ENCODE measurements at places on chromosomes 6 and 20.

DNA sequence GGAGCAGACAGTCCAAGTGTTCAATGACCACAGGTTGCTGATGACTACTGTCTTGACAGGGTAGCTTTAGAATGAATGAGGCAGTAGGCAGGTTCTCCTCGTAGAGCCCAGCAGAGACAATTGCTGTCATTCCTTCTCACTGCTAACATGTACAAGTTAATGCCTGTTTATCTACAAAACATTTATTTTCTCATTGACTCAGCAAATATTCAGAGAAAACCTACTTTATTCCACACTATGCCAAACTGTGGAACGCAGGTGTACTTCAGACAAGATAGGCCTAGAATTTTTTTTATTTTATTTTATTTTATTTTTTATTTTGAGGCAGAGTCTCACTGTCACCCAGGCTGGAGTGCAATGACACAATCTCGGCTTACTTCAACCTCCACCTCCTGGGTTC lies 50.8 kb downstream of the ARHGAP18 start:
- H3K27ac ChIP-seq, result no peak overlapping the region
- H3K4me1 ChIP-seq, result peaks cover 37% of the 10 kb centered on the region
- no peak for DNase-seq

GRCh38 chr20:46898423-46898822 lies 3.8 kb downstream of the EYA2 start:
- no peaks in the 10 kb centered on the region for H3K36me3 ChIP-seq
- H3K4me1 ChIP-seq, result peaks cover 5% of the 10 kb centered on the region
- peaks cover 72% of the 10 kb centered on the region for H3K27me3 ChIP-seq
- no peak overlapping the region for H3K4me3 ChIP-seq
- no peak overlapping the region for H3K27ac ChIP-seq

- no peak overlapping the region for H3K4me3 ChIP-seq
- DNase-seq, result no peak
- H3K27me3 ChIP-seq, result no peaks in the 10 kb centered on the region
- no peaks in the 10 kb centered on the region for H3K36me3 ChIP-seq
Measured at GRCh38 chr6:135935941-135936601, 84.6 kb downstream of the PDE7B start.

DNA sequence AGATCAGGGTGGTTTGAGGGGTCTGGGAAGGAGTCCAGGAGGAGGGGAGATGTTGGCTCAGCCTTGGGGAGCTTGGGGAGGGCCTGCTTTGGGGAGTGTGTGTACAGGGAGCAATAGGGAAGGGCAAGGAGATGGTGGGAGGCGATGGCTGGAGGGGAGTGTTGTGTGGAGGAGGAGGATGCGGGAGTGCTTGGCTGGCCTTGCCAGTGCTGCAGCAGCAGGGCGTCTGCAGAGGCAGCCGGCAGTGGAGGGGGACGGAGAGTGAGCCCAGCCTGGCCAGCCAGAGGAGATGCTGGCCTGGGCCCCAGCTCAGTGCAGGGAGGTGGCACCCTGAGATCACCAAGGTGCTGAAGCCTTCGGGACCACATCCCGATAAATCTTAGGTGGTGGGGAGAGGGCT lies 3.9 kb downstream of the IP6K3 start:
- H3K4me3 ChIP-seq, result no peak overlapping the region
- no peaks in the 10 kb centered on the region for H3K27me3 ChIP-seq
- no peaks in the 10 kb centered on the region for H3K36me3 ChIP-seq

DNA sequence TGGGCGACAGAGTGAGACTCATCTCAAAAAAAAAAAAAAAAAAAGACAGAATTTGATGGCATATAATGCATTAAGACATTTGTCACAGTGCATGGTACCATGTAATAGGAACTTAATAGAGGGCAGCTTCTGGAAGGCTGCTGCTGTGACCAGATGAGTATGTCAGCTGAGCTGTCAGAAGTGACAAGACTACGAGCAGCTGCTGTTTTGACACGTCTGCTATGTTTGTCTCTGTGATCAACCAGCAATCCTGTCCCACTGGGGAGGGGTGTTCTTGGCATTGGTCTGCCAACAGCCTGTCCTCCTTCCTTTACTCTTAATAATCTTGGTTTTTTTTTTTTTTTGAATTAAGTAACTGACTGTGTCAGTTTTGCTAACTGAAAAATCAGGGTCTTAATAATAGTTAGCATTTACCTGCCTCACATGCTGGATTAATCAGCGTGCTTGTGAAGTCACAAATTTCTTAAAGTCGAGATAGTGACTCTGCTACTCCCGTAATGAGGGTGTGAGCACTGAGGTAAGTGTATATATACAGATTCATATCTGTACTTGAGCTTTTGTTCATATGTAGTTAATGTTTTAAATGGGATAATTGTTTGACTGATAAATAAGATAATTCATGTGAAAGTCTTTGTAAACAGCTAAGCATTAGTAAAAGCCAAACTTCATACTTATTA lies 152.4 kb downstream of the BMP2 start:
- no peak overlapping the region for H3K27ac ChIP-seq
- H3K27me3 ChIP-seq, result no peaks in the 10 kb centered on the region
- no peak for DNase-seq
- no peak overlapping the region for H3K4me3 ChIP-seq
- H3K36me3 ChIP-seq, result no peaks in the 10 kb centered on the region

DNA sequence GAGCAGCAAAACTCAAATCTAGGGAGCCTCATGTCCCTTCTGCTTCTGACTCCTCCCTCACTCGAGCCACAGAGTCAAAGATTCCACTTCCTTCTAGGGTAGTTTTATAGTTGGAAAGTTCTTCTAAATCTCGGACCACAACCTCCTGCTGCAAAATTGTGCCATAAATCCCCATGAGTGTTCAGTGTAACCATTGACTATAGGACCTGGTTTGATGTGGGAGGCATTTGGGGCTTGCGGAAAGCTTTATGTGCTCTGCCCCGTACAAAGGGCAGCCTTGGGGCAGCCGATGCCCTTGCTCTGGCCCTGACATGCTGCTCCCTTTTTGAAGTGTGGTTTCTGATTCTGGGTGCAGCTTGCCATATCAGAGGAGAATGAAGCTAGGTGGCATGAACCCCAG lies 43.6 kb upstream of the IER3 start:
- no peak overlapping the region for H3K27ac ChIP-seq
- DNase-seq, result no peak
- H3K36me3 ChIP-seq, result no peaks in the 10 kb centered on the region
- no peaks in the 10 kb centered on the region for H3K4me1 ChIP-seq
- no peak overlapping the region for H3K4me3 ChIP-seq
- no peaks in the 10 kb centered on the region for H3K27me3 ChIP-seq

DNA sequence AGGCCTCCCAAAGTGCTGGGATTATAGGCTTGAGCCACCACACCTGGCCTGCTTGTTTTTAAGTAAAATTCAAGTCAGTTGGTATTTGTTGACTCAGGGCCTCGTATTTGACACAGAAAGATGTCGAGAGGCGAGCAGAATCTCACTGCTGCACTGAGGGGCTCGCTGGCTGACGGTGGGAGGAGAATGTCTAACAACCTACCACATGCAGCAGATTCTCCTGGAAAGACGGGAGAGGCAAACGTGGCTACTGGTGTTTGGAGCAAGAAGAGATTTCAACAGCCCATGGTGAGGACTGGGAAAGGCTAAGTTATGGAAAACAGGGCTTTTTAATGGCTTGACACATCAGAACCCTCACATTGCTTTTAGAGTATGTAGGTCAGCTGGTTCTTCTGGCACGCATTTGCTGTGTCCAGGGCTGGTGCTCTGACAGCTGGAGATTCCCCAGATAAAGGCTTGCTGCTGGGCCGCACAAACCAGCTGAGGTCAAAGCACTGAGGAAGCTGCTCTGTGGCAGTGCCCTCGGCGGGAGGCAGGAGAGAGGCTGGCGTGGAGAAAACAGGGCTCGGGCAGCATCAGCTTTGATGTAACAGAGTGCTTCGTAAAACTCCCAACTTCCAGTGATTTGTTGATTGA lies 84.2 kb upstream of the FRMD1 start:
- H3K27me3 ChIP-seq, result no peaks in the 10 kb centered on the region
- DNase-seq, result no peak
- H3K4me3 ChIP-seq, result no peak overlapping the region
- H3K27ac ChIP-seq, result no peak overlapping the region
- no peaks in the 10 kb centered on the region for H3K36me3 ChIP-seq

DNA sequence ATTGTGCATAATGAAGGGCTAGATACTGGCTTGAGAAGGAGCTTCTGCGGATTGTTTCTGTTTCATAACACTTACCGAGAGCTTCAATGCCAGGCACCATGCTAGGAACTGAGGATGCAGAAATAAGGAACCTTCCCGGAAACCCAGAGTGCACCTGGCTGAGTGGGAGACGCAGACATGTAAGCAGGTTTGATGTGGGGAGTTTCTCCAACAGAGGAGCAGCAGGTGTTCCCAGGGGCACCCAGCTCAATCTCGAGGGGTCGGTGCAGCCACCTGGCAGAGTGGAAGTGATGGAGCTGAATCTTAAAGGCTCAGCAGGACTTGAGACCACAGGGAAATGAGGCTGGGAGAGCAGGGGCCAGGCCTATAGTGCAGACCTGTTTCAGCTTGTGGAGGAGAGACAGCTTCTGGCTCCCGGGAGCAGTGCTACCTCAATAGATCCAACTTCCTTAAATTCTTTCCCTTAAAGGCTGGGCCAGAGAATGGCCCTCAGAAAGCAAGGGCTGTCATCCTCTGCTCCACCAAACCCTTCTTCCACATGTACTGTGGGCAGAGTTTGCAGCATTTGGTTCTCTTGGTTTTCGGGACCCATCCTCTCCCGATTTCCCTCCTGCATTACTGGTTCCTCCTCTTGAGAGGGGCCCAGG lies 27.8 kb upstream of the SRC start:
- no peaks in the 10 kb centered on the region for H3K27me3 ChIP-seq
- no peak overlapping the region for H3K4me3 ChIP-seq
- H3K36me3 ChIP-seq, result peaks cover 35% of the 10 kb centered on the region
- H3K4me1 ChIP-seq, result peaks cover 13% of the 10 kb centered on the region
- no peak for DNase-seq

DNA sequence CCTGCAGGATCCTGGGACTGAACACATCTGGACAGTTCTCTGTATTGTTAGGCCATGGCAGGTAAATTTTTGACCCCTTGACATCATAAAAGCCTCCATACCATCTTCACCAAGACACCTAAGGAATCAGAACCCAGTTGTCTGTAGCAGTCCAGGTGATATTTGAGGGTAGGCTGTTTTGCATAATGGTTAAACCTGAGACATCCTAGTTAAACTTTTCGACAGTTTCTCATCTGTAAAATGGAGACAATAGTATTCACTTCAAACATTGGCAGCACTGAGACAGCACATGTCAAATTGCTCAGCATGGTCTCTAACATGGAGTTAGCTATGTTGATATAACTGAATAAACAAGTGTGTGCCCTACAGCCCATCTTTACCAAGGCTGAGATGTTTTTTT lies 24.8 kb downstream of the C6orf62 start:
- H3K27ac ChIP-seq, result no peak overlapping the region
- no peaks in the 10 kb centered on the region for H3K27me3 ChIP-seq
- H3K36me3 ChIP-seq, result peaks cover 5% of the 10 kb centered on the region
- H3K4me3 ChIP-seq, result no peak overlapping the region

DNA sequence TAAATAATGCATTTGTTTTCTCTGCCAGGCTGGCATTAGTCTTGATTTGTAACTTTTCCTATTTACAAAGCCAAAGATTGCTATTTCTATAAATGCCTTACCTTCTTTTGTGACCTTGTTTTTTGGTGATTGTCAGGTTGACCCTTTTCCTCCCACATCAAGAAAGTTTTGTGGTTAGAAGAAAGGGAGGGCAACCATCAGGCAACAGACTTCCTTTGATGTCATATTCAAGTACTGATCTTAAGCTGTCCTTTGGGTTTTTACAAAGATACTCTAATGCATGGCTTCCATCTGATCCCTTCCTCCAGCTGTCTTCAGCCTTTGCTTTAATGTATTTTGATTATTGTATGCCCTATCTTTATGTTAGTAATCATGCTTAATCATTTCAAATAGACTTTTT lies 23.9 kb downstream of the RNF217 start:
- DNase-seq, result no peak
- H3K36me3 ChIP-seq, result no peaks in the 10 kb centered on the region
- H3K27me3 ChIP-seq, result no peaks in the 10 kb centered on the region
- no peak overlapping the region for H3K4me3 ChIP-seq

- no peak for DNase-seq
- H3K4me3 ChIP-seq, result no peak overlapping the region
- H3K36me3 ChIP-seq, result no peaks in the 10 kb centered on the region
- H3K27me3 ChIP-seq, result no peaks in the 10 kb centered on the region
- H3K27ac ChIP-seq, result no peak overlapping the region
Measured at GRCh38 chr6:161802231-161802630, 528.4 kb upstream of the AGPAT4 start.

DNA sequence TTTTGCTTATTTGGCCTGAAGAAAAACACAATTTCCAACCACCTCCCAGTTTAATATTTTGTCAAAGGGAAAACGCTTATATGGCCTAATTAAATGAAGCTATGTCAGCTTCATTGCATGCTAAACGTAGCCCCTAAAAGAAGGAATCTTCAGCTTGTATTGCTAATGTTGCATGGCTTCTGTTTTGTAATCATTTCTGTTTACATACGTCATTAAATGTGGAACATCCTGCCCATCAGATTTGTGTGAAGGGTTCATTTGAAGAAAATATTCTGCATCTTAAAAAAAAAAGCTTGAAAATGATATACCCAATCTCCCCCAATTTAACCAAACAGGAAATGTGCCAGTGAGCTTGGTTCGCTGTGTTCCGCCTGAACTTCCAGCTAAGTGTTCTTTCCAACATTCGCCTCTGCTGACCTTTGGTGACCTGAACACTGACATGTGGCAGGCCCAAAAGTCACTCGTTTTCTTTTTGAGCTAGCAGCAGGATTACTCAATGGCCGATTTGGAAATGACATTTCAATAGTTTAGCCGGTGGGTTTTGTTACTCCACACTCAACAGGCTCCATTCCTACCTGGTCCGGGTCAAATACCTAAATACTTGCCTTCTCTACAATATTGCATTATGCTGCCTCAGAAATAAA lies 12.7 kb upstream of the SIRT5 start:
- H3K4me1 ChIP-seq, result no peaks in the 10 kb centered on the region
- H3K4me3 ChIP-seq, result no peak overlapping the region
- peaks cover 3% of the 10 kb centered on the region for H3K27me3 ChIP-seq

DNA sequence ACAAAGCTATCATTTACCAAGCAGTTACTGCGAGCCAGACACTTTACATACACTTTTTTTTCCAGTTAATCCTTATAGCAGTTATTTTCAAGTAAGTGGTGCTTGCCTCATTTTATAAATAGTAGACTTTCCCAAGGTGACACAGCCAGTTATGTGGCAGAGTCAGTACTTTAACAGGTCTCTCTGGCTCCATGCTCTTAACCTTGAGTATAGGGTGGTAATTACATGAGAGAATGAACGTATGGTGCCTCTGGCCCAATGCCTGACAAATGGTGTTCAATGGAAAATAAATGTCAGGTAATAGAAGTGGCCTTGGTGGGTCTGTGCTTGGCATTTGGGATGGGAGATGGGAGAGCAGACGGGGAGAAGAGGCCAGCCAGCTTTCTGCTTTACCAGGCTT lies 316.3 kb downstream of the SLC35F1 start:
- no peaks in the 10 kb centered on the region for H3K4me1 ChIP-seq
- DNase-seq, result no peak
- no peak overlapping the region for H3K27ac ChIP-seq
- no peaks in the 10 kb centered on the region for H3K27me3 ChIP-seq
- H3K36me3 ChIP-seq, result no peaks in the 10 kb centered on the region

DNA sequence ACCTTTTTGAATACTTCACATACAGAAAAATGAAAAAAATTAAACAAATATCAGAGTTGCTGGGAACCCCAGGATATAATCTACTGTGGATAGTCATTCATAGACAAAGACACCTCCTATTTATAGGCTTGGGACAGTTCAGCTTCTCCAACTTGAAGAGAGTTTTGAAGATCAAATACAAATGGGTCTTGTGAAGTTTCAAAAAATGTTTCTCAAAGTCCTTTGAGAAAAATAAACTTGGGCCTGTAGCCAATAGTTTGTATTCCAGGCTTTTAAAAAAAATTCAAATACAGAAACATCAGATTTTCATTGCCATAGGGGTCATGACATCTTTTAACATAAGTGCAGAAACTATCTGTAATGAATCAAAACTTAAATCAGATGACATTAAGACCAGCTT lies 334.8 kb downstream of the LAMA2 start:
- no peak for DNase-seq
- H3K4me1 ChIP-seq, result no peaks in the 10 kb centered on the region
